A673 (cell line): ENCODE measurements at places on chromosomes 11 and 22. TPM values are rescaled to one million over a fixed set of nuclear protein-coding genes. Genes with fewer than 3 reads are reported as not detected.

The INCENP gene
- total RNA-seq: 232 and 233 TPM in 2 replicates

The APOA5 gene
- total RNA-seq: not detected in 2 replicates

The TNNI2 gene
- not detected in 2 replicates for total RNA-seq

The ZBTB16 gene
- total RNA-seq: 12.0 and 14.1 TPM in 2 replicates

The TEX54 gene
- 0.77 TPM in 1 of 2 replicates, not detected in the other for total RNA-seq

The IPO7 gene
- 141 and 174 TPM in 2 replicates for total RNA-seq

The SPON1 gene
- total RNA-seq: not detected in 2 replicates

The TPBGL gene
- 0.24 and 0.41 TPM in 2 replicates for total RNA-seq

The OR52E2 gene
- total RNA-seq: not detected in 2 replicates

The CARNS1 gene
- 0.13 and 0.28 TPM in 2 replicates for total RNA-seq

The ARHGAP8 gene
- total RNA-seq: 0.31 TPM in 1 of 2 replicates, not detected in the other

The LGALS12 gene
- not detected in 2 replicates for total RNA-seq

The ARHGAP42 gene
- 8.0 and 8.3 TPM in 2 replicates for total RNA-seq

The SERPIND1 gene
- 0.15 and 0.19 TPM in 2 replicates for total RNA-seq

The RNF121 gene
- 54.9 and 59.1 TPM in 2 replicates for total RNA-seq

The CRYBB2 gene
- 0.39 TPM in 1 of 2 replicates, not detected in the other for total RNA-seq

The TMA7B gene
- total RNA-seq: not detected in 2 replicates

The GRAP2 gene
- not detected in 2 replicates for total RNA-seq

The TEF gene
- total RNA-seq: 3.9 and 8.0 TPM in 2 replicates

The GPHA2 gene
- not detected in 2 replicates for total RNA-seq

The CCDC15 gene
- 4.3 and 5.4 TPM in 2 replicates for total RNA-seq

The ART5 gene
- not detected in 2 replicates for total RNA-seq

The KCNJ11 gene
- total RNA-seq: 0.34 and 0.59 TPM in 2 replicates

The POLA2 gene
- 92.4 TPM in 2 replicates for total RNA-seq

The OR8D4 gene
- not detected in 2 replicates for total RNA-seq

The KCNJ5 gene
- not detected in 2 replicates for total RNA-seq

The HTR3A gene
- not detected in 2 replicates for total RNA-seq

The IL17RA gene
- total RNA-seq: 12.1 and 12.4 TPM in 2 replicates

The BDNF gene
- 0.07 and 0.09 TPM in 2 replicates for total RNA-seq

The TMPRSS6 gene
- not detected in 2 replicates for total RNA-seq

The CCDC87 gene
- 0.90 and 1.1 TPM in 2 replicates for total RNA-seq

The MS4A14 gene
- total RNA-seq: not detected in 2 replicates

The OTOG gene
- not detected in 2 replicates for total RNA-seq

The RAB1B gene
- 171 and 186 TPM in 2 replicates for total RNA-seq

The DEPDC7 gene
- total RNA-seq: 11.4 and 12.4 TPM in 2 replicates

The NRXN2 gene
- total RNA-seq: 5.0 and 6.1 TPM in 2 replicates

The TCN1 gene
- not detected in 2 replicates for total RNA-seq

The UPK3A gene
- not detected in 2 replicates for total RNA-seq

The FLRT1 gene
- total RNA-seq: 0.45 and 1.9 TPM in 2 replicates

The PRSS23 gene
- 9.4 and 12.1 TPM in 2 replicates for total RNA-seq

The EFCAB6 gene
- 0.41 and 0.59 TPM in 2 replicates for total RNA-seq

The MMP12 gene
- total RNA-seq: 0.19 TPM in 1 of 2 replicates, not detected in the other

The SLC35E4 gene
- total RNA-seq: 2.4 and 3.3 TPM in 2 replicates

The RFPL1 gene
- not detected in 2 replicates for total RNA-seq

The MPZL2 gene
- total RNA-seq: not detected in 2 replicates

The TRIM22 gene
- not detected in 2 replicates for total RNA-seq

The GGTLC2 gene
- total RNA-seq: not detected in 2 replicates

The FAM111B gene
- total RNA-seq: 41.5 and 50.1 TPM in 2 replicates

The RTN4RL2 gene
- 5.2 and 7.0 TPM in 2 replicates for total RNA-seq
